Aortic smooth muscle cell (primary cell): ENCODE measurements at places on chromosomes 1 and 21. TPM values are rescaled to one million over a fixed set of nuclear protein-coding genes. Genes with fewer than 3 reads are reported as not detected.

The C1orf116 gene
- under 0.01 TPM in 1 of 2 replicates, not detected in the other for total RNA-seq

The TMEM269 gene
- total RNA-seq = 0.12 TPM in 1 of 2 replicates, not detected in the other

The OR2T35 gene
- not detected in 2 replicates for total RNA-seq

The ITGB2 gene
- total RNA-seq = 0.06 and 0.13 TPM in 2 replicates

The LGR6 gene
- total RNA-seq = not detected in 2 replicates

The RHD gene
- not detected in 2 replicates for total RNA-seq

The FMOD gene
- total RNA-seq = 4.4 and 6.3 TPM in 2 replicates

The RPS27 gene
- 1,797 and 2,271 TPM in 2 replicates for total RNA-seq

The IGSF3 gene
- total RNA-seq = 0.25 and 0.53 TPM in 2 replicates

The CPT2 gene
- 9.9 and 11.4 TPM in 2 replicates for total RNA-seq

The C1orf94 gene
- under 0.01 and 0.06 TPM in 2 replicates for total RNA-seq

The TFF3 gene
- total RNA-seq = 0.68 TPM in 1 of 2 replicates, not detected in the other

The CRABP2 gene
- 7.3 and 8.6 TPM in 2 replicates for total RNA-seq

The LDLRAD1 gene
- not detected in 2 replicates for total RNA-seq

The TNFSF4 gene
- 1.2 and 2.1 TPM in 2 replicates for total RNA-seq

The TBX19 gene
- total RNA-seq = 0.53 and 0.75 TPM in 2 replicates

The ATP5IF1 gene
- 238 and 279 TPM in 2 replicates for total RNA-seq

The WDR47 gene
- total RNA-seq = 20.7 and 21.9 TPM in 2 replicates

The LAMC1 gene
- 869 and 914 TPM in 2 replicates for total RNA-seq

The TSPAN2 gene
- total RNA-seq = 0.12 and 0.13 TPM in 2 replicates

The NMNAT2 gene
- 0.44 and 0.66 TPM in 2 replicates for total RNA-seq

The SLAMF7 gene
- total RNA-seq = not detected in 2 replicates

The TRIM46 gene
- total RNA-seq = 3.6 and 4.2 TPM in 2 replicates

The NAXE gene
- total RNA-seq = 64.0 and 67.9 TPM in 2 replicates

The OSCP1 gene
- total RNA-seq = 9.9 and 11.9 TPM in 2 replicates

The HEATR1 gene
- total RNA-seq = 19.5 and 19.8 TPM in 2 replicates

The KRTAP19-1 gene
- not detected in 2 replicates for total RNA-seq

The GJA8 gene
- total RNA-seq = not detected in 2 replicates

The S100A6 gene
- 2,220 and 2,797 TPM in 2 replicates for total RNA-seq

The GSTM3 gene
- 21.3 and 57.2 TPM in 2 replicates for total RNA-seq
